IMR-90 (cell line): ENCODE measurements at places on chromosomes 4 and X. TPM values are rescaled to one million over a fixed set of nuclear protein-coding genes. Genes with fewer than 3 reads are reported as not detected.

SPANXC gene
- total RNA-seq, result not detected in 2 replicates

DCX gene
- not detected in 2 replicates for total RNA-seq

ITIH6 gene
- total RNA-seq, result not detected in 2 replicates

NEXMIF gene
- total RNA-seq, result under 0.01 TPM in 1 of 2 replicates, not detected in the other

UNC5C gene
- under 0.01 TPM in 1 of 2 replicates, not detected in the other for total RNA-seq

EDNRA gene
- 6.5 and 7.8 TPM in 2 replicates for total RNA-seq

NR3C2 gene
- 1.9 and 2.3 TPM in 2 replicates for total RNA-seq

MAN2B2 gene
- 11.9 and 13.4 TPM in 2 replicates for total RNA-seq

CFAP99 gene
- total RNA-seq, result not detected in 2 replicates

FAM90A26 gene
- total RNA-seq, result not detected in 2 replicates

SERTM2 gene
- total RNA-seq, result under 0.01 TPM in 2 replicates

GDI1 gene
- 113 and 117 TPM in 2 replicates for total RNA-seq

ZFP92 gene
- total RNA-seq, result under 0.01 TPM in 2 replicates

DNA sequence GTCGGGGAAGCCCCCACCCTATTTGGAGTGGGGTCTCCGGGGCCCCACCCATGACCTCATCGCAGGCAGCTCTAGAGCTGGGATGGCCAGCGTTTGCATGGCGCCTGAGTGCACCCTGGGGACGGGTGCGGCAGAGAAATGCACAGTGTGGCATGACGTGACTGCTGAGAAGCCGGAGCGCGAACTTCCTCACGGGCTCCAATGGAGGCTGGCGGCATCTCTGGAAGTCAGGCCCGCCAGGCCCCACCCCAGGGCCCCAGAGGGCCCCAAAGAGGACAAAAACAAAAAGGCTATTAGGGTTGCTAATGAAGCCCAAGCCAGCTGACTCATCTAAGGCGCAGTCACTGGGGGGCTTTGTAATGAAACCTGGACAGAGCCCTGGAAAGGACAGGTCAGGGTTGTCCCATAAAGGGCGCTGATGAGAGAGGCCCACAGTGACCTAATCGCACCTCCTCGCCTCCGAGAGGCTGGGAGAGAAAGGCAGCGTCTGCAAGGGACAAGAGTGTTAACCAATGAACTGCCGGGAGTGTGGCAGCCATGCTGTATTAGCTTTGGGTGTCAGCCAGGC lies 86.0 kb upstream of the C1QTNF7 start:
- no peak for DNase-seq

DNA sequence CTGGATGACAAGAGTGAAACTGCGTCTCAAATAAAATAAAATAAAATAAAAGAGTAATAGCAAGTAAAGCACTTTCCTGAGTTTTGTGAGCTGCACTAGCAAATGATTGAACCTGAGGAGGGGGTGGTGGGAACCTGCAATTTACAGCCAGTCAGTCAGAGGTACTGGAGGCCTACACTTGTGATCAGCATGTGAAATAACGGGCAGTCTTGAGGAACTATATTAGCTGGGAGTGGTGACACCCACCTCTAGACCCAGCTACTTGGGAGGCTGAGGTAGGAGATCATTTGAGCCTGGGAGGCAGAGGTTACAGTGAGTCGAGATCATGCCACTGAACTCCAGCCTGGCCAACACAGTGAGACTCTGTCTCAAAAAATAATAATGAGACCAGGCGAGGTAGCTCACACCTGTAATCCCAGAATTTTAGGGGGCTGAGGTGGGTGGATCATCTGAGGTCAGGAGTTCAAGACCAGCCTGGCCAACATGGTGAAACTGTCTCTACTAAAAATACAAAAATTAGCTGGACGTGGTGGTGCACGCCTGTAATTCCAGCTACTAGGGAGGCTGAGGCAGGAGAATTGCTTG lies 537.1 kb upstream of the HTR2C start:
- no peak for DNase-seq

DNA sequence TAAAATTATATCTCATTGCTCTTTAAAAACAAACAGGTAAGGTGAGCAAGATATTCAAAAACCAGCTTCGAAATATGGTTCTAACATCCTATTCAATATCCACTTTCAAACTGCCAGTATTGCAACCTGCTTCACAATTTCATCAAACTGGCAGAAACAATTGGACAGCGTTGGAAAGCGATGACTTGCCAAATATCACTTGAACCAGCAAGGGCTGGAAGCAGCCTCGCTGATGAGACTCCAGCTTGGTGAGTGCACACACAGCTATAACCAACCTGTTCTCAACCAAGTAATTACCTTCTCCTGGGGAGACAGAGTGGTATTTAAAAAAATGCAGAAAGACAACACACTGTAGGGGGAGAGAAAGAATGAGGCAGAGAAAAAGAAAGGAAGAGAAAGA lies 155.8 kb upstream of the RAI2 start:
- DNase-seq, result no peak

GRCh38 chr4:65383589-65384305 lies 286.5 kb downstream of the EPHA5 start:
- DNase-seq, result no peak

- peak; percentile 63 for DNase-seq
These were observed 14.9 kb upstream of the ANKRD50 start for GRCh38 chr4:124727331-124727890.

- DNase-seq, result peak; percentile 49
These were observed 6.3 kb downstream of the MEPE start for GRCh38 chr4:87838890-87839591.

- no peak for DNase-seq
These were observed 165.5 kb downstream of the EFNB1 start for GRCh38 chrX:68994135-68994890.

DNA sequence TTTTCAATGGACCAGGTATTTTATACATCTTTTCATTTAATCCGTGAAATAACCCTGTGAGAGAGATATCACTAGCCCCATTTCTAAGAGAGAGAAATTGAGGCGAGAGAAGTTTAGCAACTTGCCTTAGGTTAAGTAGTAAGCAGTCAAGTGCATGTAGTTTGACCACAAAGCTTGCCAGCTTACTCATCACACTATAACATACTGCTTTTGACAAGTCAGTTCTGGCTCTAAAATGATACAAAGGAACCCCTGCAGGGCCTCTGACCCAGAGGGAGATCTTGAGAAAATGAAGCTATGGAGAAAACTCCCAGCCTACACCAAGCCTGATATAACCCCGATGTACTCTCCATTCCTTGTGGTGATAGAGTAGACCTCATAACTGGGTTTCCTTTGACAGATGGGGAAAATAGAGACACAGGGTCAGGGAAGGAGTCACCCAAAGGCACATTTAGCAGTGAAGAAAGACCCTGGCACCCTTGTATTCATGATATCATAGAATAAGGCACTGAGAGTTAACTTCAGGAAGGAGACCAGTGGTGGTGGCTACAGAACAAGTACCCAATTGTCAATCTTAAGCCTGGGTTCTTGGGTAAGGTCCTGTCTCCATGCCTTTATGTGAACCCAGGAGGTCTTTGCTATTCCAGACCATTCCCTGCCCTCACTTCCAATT lies 60.2 kb upstream of the MSN start:
- peak; percentile 42 for DNase-seq

DNA sequence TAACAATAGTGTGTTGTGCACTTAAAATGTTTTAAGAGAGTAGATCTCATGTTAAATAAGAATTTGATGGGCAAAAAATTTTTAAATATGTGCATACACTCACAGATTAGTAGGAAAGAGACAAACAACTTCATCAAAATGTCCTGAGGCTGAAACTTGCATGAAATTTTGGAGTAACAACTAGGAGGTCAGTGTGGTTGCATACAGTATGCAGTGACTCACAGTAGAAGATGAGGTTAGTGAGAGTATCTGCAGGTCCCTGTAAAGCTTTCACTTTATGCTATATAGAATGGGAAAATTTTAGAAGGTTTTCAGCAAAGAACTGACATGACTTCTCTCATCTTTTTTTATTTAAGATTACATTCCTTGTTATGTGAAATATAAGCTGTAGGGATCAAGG lies 453.1 kb upstream of the KLHL4 start:
- DNase-seq, result no peak

DNA sequence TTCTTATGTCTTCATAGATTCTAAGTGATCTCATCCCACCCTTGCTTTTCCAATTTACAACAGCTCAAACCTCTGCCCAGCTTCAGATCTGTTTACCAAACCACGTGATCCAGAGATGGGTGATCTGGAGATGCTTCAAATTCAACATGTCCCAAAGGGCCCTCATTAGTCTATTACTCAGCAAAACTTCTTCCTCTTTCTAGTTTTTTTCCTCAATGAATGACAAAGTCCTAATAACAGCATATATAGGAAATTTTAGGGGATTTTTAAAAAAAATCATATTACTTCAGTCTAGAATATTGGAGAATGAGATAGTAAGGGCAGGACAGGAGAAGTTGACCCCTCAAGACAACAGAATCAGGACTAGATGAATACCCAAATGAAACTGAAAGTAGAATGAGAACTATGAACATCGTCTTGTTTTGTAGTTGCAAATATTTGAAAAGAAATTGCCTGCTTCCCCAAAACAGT lies 127.1 kb downstream of the CFAP299 start:
- no peak for DNase-seq

DNA sequence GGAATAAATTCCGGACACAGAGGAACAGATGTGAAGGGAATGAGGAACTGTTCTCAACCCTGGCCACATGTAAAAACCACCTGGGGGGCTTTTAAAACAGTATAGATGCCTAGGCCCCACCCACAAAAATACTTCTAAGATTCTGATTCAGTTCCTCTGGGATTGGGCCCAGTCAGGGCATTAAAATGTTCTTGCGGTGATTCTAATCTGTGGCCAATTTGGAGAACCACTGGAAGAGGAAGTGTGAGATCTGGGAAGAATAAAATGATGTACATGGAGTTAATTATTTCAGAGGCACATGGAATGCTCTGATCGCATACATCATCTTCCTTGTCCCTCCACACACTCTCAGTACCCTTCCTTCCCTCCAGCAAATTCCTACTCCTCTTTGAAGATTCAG lies 192.2 kb downstream of the APBB2 start:
- no peak for DNase-seq

DNA sequence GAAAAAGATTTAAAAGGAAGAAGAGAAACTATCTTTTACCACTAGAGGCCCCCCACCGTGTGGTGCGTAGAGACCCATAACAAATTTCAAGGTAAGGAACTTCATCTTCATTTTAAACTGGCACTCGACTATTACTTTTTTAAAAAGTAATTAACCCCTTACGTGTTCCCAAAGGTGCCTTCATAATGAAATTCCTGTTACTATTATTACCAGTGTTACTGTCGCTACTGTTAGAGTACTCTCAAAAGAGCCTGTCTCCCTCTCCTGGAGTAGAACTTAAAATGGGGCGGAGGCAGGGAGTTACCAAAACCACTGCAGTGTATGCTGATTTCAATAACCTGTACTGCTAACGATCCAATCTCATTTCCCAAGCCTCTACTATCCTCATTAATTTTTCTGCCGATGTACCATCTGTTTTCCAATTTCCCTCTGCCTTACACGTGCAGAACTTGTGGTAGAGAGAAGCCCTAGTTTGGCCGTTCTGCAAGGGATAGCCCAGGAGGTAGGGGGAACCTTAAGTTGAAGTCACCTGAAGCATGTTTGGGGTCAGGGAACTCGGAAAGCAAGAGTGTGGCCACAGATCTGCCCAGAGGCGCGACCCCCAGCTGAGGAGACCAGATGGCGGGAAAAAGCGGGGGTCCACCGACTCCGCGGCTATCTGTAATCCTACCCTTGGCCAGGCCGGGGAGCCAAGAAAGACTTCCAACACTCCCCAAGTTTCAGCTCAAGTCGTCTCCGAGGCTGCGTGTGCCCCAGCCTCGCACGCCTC lies 720 bp upstream of the STK26 start:
- DNase-seq, result no peak

DNA sequence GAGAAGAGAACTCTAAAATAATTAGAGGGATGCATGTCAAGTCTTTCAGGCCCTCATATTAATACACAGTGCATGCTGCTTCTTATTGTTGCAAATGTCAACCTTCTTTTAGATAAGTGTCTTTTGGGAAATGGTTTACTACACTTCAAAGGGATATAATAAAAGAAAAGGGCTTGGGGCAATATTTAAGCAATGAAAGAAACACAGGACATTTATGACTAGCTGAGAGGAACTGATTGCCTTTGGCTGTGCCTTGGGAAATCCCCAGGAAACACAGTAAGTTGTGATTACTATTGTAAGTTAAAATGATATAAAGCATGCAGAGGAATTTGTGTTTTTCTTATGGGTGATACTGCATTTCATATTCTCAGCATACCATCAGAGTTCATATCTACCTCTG lies 1036.2 kb upstream of the GRID2 start:
- DNase-seq, result no peak

DNA sequence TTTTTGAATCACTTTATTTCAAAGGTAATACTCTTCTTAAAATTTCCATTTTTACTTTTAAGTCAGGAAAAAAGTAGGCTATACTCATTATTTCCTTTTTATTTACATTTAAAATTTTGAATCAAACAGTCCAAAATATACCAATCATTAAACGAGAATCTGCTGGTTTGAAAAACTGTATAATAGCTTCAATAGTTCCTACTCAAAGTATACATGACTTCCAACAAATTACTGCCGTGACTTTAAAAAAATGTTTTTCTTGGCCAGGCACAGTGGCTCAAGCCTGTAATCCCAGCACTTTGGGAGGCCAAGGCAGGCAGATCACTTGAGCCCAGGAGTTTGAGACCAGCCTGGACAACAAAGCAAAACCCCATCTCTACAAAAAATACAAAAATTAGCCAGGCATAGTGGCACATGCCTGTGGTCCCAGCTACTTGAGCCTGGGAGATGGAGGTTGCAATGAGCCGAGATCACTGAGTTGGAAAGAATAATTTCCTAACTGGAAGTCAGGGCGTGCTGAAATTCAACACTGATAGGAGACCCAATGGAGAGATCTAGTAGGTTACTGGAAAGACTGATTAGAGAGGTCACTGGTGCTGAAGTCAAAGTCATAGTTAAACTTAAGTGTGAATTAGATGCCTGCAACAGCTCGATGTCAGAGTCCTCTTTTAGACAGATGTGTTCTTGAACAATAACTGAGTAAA lies 9.0 kb downstream of the KLHL8 start:
- DNase-seq, result no peak

DNA sequence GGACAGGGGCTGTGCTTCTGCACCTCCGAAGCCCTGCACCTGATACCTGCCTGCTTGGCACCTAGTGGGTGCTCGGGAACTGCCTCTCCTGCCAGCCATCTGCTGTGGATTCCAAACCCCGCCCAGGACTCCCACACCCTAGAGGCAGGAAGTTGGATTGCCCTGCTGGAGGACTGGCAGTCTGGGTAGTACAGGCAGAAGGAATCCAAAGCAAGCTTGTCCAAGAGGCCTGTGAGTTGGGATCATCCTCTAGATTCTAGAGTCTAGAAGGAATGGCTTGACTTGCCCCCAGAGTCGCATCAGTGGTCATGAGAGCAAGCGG lies 64.6 kb upstream of the MTM1 start:
- DNase-seq, result no peak

GRCh38 chrX:39631276-39632229 lies 466.2 kb downstream of the BCOR start:
- DNase-seq, result no peak

DNA sequence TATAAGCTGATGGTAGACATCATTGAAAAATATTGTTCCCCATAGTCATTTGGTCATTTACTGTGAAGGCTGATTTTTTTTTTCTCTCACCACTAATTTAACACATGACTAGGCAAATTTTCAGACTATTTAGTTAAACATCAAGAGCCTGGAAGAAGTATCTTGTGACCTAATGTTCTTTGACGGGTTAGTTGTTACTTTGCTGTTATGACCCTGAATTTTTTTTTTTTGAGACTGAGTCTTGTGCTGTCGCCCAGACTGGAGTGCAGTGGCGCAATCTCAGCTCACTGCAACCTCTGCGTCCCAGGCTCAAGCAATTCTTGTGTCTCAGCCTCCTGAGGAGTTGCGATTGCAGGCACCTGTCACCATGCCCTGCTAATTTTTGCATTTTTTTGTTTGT lies 67.0 kb downstream of the HPF1 start:
- DNase-seq, result no peak
